ENCODE measurements at places on chromosomes 16 and 17. TPM values are rescaled to one million over a fixed set of nuclear protein-coding genes. Genes with fewer than 3 reads are reported as not detected.

MT1A gene
- 3.4 TPM for total RNA-seq

RAMP2 gene
- 2.4 TPM for total RNA-seq

POLG2 gene
- total RNA-seq: 7.7 TPM

SLC38A7 gene
- 7.4 TPM for total RNA-seq

TNP2 gene
- total RNA-seq: not detected

MSLN gene
- 0.10 TPM for total RNA-seq

FBXL16 gene
- not detected for total RNA-seq

CCL17 gene
- not detected for total RNA-seq

- peak; percentile 18 for DNase-seq
These were observed 261.8 kb downstream of the CBLN1 start for GRCh38 chr16:49019831-49020230.

DNA sequence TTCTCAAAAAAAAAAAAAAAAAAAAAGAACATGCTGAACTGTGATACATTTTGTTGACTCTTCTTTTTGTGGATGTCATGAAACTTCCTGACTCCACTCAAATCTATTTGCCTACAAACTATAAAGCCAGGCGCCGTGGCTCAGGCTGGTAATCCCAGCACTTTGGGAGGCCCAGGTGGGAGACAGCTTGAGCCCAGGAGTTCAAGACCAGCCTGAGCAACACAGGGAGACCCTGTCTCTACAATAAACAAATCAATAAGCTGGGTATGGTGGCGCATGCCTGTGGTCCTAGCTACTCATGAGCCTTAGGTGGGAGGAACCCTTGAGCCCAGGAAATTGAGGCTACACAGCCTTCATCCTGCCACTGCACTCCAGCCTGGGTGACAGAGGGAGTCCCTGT lies 1.5 kb upstream of the NT5C start:
- DNase-seq: no peak

DNA sequence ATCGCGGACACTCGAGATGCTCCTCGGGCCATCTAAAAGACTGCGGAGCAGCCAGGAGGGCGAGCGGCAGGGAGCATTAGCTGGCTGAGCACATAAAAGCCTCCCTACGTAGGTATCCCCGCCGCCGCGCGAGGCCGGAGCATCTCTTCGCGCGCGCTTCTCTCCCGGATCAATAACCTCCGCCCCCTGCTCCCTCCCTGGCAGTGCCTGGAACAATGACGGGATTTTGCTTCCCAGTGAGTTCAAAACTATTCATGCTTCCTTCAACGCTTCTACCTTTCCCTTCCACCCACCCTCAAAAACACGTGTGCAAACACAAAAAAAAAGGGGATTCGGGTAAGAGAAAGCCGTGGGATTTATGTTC lies 984 bp downstream of the CENPV start:
- peak; percentile 38 for DNase-seq

DNA sequence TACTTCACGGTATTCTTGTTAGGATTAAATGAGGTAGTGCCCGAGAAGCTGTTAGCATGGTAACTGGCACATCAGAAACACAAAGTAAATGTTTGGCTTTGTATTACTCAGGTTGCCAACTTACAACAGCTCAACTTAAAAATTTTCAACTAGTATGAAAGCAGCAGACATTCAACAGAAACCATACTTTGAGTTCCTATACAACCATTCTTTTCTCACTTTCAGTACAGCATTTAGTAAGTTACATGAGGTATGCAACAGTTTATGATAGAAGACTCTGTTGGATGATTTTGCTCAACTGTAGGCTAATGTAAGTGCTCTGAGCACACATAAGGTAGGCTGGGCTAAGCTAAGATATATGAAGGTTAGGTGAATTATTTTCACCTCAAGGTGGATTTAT lies 7.7 kb downstream of the CENPN start:
- DNase-seq: no peak

- DNase-seq: no peak
These were observed 7.3 kb downstream of the HSD3B7 start for GRCh38 chr16:30992276-30992780.

- DNase-seq: peak; percentile 64
These were observed 149.4 kb upstream of the HS3ST3A1 start for GRCh38 chr17:13750816-13751793.

GRCh38 chr16:11208916-11209665 lies 46.9 kb downstream of the SOCS1 start:
- DNase-seq: no peak

DNA sequence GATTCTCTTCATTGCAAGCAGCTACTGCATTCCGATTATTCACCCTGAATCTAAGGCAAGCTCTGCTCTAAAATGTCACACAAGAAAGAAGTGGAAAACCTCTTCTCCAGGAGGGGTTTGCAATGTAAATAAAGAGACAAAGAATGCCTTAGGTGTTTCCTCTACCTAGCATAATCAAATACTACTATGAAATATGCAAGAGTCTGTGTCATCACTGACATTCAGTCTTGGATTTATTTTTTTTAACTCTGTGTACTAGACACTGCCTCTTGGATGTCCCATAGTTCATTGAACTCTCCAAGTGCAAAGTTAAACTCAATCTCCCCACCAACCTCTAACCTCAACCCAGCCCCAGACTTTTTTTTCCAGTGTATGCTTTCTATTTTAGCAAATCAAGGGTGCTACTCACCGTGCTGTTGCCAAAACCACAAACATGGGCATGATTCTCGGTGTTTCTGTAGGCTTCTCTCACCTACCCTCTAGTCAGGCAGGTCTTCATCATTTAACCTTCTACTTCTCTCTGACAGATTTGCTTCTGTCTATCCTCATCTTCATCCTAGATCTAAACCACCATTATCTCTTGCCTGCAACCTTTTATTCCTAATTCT lies 329.1 kb downstream of the CDH13 start:
- DNase-seq: no peak

- no peak for DNase-seq
These were observed 3.7 kb upstream of the PER1 start for GRCh38 chr17:8155996-8156245.

GRCh38 chr16:57091200-57091974 lies 996 bp upstream of the CPNE2 start:
- DNase-seq: peak; percentile 91

GRCh38 chr17:18960803-18961511 lies 9.0 kb downstream of the SLC5A10 start:
- DNase-seq: peak; percentile 54

- DNase-seq: peak; percentile 87
These were observed 2.1 kb downstream of the ACE start for GRCh38 chr17:63478814-63479494.

GRCh38 chr16:47150067-47150466 lies 6.3 kb upstream of the NETO2 start:
- no peak for DNase-seq

DNA sequence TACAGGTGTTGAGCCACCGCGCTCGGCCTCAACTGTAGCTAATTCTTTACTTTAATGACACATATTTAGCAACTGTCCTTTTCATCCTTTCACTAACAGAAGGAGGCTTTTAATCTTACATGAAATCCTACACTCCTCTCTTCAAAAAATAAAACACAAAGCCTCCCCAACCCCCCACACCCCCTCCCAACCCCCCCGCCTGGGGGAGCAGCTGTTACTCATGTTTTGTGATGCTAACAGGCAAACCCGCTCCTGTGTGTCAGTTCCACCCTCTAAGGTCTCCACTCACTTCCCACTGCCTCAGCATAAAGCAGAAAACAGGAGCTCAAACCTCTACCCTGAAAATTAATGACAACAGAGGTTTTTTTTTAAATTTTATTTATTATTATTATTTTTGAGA lies 55.4 kb upstream of the SLC25A19 start:
- no peak for DNase-seq

GRCh38 chr16:80008857-80009256 lies 408.3 kb upstream of the MAF start:
- no peak for DNase-seq

DNA sequence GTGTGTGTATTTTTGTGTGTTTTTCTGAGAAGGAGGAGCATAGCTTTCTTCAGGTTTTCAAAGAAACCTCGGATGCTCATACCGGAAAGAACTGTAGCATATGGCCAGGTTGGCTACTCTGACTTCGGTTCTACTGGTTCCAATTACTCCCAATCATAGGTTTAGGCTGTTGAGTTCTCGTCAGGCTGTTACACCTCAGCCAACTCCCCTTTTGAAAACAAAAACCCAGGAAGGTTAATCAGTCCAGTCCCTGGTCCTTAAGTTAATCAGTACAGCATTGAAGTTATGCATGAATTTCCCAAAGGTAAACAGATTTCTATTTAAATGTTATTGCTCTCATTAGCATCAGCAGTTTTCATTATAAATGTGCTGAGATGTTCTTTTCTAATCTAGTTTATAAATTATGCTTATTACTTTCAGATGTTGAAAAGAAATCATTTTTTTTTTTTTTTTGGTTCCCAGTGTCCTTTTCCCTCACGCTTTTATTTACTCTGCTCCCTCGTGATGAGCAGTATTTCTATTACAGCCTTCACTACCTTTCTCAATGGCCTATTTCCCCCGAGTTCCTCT lies 111.0 kb downstream of the NPIPB5 start:
- DNase-seq: no peak

- no peak for DNase-seq
These were observed 252.0 kb upstream of the KIF2B start for GRCh38 chr17:53570731-53571130.

DNA sequence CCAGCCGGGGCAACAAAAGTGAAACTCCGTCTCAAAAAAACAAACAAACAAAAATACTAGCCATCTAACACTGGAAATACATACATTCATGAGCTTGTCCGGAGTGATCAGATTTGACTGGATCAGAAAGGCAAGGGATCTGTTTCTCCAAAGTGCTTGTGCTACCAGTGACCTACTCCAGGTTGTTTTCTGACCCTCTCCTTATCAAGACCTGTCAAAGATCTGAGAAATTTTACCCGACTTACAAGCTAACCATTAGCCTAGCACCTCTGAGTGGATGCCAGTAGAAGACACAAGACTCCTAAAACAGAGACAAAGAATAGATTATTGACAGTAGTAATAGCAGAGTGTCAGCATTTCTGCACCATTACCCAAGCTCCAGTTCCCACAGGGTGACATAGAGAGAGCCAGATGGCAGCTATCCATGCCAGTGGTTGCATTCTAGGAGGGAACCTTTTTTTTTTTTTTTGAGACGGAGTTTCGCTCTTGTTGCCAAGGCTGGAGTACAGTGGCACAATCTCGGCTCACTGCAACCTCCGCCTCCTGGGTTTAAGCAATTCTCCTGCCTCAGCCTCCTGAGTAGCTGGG lies 9.8 kb downstream of the ASPA start:
- no peak for DNase-seq

DNA sequence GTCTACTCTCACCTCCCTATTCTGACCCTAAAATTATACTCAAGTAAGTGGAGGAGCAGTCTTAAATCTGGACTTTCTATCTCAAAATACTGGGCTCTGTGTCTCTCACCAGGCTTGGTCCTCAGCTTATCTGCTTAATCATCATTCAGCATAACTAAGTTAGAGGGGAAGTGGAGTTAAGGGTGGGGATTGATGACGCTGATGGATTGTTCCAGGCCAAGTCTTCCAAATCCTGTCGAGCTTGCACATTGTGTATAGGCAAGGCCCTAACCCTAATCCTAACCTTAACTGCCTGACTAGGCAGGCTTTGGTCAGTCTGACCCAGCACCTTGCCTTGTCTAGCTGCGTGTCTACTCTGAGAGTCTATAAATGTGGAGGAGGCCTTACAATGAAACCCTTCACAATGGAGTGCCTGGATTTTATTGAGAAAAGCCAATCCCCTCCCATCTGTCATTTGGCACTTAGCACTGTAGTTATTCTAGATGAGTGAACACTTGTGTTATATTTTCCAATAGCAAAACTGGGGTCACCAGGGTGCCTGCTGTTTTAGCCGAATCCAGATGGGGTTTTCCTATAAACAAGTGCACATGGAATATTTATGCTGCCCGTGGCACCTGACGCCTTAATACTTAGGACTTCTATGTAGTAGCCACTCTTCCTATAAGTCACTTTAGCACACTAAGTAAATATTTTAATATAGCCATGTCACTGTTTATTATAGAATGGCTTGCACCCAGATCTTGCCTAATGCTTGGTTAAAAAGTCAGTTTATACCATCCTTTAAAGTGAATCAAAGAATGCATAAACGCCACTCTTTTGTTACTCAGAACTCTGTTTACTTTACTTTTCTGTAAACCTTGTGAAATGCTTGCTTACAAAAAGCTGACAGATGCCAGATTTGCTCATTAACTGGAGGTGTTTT lies 193.2 kb upstream of the MYOCD start:
- no peak for DNase-seq

DNA sequence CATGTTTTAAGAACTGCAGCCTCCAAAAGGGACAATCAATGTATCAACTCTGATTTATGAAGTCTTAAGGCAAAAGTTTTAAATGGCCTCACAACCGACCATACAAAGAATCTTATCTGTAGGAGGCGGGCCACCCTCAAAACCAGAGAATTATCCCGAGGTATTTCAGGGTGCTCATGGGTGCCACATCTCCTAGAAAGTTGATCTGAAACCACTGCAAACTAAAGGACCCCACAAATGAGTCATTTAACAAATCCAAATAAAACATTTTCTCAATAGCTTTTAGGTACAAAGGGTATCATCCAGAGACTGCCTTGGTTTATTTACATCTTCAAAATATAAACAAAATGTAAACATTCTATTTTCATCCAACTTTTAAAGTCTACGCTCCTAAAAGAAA lies 6.8 kb downstream of the ERN1 start:
- no peak for DNase-seq

GRCh38 chr17:70544317-70544716 lies 375.0 kb downstream of the KCNJ2 start:
- DNase-seq: no peak

DNA sequence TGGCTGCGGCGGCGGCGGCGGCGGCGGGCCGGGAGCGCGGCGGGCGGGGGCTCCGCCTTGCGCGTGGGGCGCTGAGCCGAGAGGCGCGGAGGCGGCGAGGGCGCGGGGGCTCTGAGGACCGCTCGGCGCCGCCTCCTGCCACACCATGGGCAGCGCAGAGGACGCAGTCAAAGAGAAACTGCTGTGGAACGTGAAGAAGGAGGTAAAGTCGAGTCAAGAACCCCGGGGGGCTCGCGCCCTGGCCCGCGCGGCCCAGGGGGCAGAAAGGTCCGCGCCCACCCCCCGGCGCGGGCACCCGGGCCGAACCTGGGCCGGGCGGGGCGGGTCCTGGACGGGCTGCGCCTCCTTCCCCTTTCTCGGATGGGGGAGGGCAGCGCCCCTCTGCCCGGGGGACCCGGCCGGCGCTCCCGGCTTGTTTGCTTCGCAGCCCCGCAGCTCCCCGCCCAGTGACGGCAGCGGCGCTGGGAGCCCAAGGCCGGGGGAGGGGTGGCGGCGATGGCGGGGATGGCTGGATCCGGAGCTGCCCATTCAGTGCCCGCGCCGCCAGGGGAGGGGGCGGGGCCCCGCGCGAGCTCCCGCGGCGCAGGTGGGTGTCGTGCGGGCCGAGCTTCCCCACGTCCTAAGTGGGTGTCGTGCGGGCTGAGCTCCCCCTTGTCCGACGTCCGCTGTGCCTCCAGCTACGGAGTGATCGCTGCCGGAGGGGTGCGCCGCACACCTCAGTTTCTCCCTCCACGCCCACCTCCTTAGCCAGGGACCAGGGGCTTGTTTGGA lies 428 bp downstream of the SGSM2 start:
- peak; percentile 54 for DNase-seq

GRCh38 chr17:73956595-73957465 lies 246.6 kb upstream of the RPL38 start:
- DNase-seq: peak; percentile 24

Measured in RPMI7951 (cell line).